ENCODE measurements at places on chromosomes 4 and X.

GRCh38 chr4:49000806-49001205, 14.7 kb downstream of the CWH43 start:
- no peak for DNase-seq

DNA sequence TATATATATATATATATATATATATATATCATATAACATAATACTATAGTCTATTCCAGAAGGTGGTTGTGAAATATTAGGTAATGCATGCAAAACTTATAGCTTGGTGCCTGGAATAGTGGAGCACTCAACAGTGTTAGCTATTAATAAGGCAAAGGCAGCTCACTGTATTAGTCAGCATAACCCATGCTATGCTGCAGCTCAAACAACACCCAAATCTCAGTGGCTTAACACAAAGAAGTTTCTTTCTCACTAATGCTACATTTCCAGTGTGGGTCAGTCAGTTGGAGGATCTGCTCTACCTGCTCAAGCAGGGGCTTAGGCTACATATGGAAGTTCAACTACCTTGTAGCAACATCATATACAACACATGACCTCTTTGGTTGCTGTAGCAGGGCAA, 5.2 kb upstream of the RPGR start:
- DNase-seq, result no peak

- no peak for DNase-seq
Observed at GRCh38 chrX:40094041-40094899, 3.5 kb downstream of the BCOR start.

DNA sequence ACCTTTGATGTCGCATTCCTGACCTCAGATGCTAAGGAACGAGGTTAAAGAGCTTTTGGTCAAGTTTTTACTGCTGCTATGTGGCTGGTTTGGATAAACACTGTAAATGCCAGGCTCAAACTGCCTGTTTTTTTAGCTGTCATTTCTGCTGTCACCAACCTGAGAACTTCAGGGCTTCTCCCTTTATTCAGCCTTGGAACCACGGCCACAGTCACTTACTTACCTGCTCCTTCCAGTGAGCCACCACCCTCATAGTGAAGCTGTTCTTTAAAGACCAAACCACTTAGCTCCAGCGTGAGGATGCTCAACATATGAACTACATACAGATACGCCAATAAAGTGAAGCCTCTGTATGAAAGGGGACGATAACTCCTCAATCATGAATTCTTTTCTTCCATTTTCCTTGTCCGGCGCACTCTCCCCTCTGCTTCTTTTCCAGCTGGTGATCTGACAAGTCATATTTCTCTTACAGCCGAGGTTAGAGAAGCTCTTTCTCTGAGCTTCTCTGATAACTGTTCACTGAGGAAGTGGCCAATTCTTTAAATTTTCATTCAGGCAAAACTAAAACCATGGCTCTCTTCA, 152.8 kb upstream of the ANK2 start:
- no peak for DNase-seq

DNA sequence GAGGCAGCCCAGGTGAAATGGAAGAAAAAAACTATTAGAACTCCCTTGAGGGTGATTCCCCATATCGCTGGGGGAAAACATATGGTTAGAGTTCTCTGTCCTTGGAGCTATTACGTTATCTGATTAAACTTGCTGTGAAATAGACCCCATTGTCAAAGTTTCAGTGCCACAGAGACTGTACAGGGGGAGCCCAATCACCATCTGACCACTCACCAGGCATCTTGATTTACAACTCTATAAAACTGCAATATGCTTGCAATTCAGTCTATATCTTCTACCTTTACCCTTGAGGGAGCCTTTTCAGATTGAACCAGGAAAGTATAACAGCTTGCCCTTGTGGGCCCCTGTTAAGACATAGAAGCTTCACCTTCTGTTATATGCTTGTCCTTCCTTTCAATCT, 18.2 kb downstream of the TMEM255A start:
- no peak for DNase-seq

DNA sequence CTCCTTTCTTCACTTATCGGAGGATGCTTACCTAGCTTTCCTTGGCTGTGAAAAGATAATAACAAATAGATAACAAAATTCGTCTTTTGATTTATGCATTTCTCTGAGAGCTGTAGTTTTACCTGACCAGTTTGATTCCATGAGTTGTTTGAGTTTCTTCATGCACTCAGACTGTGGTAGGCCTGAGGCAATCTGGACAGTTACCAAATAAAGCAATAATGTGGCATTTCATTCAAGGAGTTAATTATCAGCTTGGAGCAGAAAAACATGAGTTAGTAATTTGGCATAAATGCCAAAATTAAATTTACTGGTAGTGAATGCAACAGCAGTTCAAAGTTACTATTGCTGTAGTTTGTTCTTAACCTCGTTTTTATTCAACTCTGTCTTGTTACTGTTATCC, 53.5 kb downstream of the FABP2 start:
- no peak for DNase-seq

GRCh38 chr4:42671431-42672194, 14.7 kb upstream of the ATP8A1 start:
- no peak for DNase-seq

GRCh38 chr4:101256222-101256621, 91.1 kb downstream of the PPP3CA start:
- no peak for DNase-seq

GRCh38 chrX:40471965-40472648, 108.7 kb upstream of the ATP6AP2 start:
- DNase-seq, result no peak

GRCh38 chr4:98939892-98940298, 11.0 kb upstream of the EIF4E start:
- DNase-seq, result no peak

GRCh38 chrX:38839277-38839676, 38.0 kb downstream of the MID1IP1 start:
- no peak for DNase-seq

DNA sequence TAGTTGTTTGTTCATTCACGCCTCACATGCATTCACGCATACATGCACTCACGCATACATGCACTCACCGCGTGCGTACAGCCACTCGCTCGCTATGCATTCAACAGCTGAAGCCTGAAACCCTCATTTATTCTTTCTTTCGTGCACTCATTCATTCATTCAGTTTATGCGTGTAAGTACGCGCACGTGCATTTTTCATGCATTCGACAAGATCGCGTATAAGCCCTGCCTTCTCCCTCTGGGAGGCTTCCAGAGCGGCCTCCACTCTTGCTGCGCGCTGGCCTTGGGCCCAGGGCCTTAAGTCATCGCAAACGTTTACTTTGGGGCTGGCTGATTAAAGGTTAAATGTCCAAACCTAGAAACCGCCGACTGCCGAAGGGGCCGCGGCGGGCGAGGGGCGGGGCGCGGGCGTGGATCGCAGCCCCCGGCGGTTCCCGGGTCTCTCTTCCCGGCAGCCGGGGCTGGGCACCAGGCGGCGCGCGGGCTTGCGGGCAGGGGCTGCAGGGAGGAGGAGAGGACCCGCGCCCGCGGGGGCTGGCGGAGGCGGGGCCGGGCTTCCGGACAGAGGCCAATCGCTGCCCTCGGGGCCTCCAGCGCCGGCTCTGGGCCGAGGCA, at the start of gene GYG2:
Gene GYG2 (plus strand): TSS at position 587 of the 615 bp plus-strand sequence. CDS start 1,259 bp downstream, outside the sequence.
- DNase-seq, result no peak

DNA sequence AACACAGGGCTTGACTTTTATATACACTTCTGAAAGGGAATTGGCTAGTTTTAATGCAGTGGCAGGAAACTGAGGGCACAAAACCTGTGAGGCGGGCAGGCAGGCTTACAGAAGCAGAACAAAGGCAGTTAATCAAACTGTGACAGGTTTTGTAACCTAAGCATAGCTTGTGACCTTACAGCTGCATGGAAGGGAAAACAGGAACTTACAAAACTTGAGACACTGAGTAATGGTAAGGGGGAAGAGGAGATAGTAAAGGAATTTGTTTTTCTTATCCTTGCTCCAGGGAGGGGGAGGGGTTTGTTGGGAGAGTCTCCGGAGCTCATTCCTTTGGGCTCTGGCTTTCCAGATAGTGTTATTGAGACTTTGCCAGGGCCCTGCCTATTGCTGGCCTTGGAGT, 55.6 kb downstream of the SLITRK4 start:
- no peak for DNase-seq

- no peak for DNase-seq
Observed at GRCh38 chr4:94516067-94516466, 64.3 kb downstream of the PDLIM5 start.

DNA sequence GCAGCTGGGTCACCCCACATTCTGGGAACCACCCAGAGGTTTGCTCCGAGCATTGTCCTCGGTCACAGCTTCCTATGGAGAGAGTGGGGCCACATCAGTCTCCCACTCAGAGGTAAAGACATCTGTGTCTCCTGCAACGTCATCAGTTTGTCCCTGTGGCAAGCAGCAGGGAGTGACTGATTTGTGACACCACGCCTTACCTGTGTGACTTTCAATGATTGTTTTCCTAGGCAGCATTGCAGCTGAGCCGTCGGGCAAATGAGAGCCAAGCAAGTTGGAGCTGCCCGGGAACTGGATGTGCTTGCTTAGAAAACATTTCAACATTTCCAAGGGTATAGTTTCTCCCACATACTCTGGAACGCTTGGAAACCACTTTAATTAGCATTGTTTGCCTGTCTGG, 29.7 kb upstream of the HELT start:
- DNase-seq, result no peak

DNA sequence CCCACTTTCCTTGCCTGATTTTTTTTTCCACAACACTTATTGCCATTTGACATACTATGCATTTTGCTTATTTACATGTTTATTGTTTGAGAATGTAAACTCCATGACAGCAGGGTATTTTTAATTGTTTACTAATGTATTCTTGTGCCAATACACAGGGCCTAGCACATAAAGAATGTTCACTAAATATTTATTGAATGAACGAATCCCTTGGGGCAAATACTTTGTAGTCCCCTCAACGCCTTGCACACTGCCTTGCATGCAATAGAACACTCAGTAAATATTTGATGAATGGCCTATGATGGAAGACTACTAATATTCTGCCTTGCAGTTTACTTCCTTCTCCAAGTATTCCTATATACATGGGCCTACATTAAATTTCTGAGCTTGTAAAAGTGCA, 1.4 kb upstream of the PRPS1 start:
- no peak for DNase-seq

- no peak for DNase-seq
Observed at GRCh38 chr4:33013282-33013681, 2293.1 kb downstream of the PCDH7 start.

DNA sequence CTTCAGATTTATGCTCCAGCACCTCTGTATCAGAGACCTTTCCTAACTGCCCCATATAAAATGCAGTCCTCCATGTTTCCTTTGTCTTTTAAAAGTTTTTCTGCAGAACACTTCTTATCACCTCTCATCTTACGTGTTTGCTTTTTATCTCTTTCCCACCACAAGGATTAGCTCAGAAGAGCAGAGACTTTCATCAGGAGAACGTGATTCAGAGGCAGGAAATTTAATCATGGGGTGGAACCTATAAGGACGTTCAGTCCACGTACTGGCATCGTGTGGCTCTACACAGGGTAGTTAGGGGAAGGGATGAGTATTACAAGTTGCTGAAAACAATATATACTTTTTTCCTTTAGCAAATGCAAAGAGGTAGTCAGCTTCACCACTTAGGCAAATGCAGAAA, 98.7 kb downstream of the SORBS2 start:
- DNase-seq, result no peak

DNA sequence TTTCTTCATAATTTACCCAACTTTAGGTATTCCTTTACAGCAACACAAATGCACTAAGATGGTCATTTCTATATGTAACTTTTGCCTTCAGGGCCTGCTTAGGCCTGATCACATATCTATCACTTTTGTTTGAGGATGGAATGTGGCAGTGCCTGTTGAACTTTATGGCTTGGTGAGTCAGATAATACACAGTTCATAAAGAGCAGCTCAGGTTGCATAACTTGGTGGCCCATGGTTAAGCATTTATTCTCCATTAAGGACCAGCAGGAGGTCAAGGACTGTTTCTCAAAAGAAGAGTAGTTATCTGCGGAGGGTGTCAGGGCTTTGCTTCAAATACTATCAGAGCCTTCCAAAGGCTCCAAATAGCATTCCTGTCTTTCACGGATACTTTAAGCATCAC, 124.1 kb upstream of the PDHA2 start:
- no peak for DNase-seq

GRCh38 chr4:25919676-25920075, 5.7 kb downstream of the SMIM20 start:
- DNase-seq, result no peak

DNA sequence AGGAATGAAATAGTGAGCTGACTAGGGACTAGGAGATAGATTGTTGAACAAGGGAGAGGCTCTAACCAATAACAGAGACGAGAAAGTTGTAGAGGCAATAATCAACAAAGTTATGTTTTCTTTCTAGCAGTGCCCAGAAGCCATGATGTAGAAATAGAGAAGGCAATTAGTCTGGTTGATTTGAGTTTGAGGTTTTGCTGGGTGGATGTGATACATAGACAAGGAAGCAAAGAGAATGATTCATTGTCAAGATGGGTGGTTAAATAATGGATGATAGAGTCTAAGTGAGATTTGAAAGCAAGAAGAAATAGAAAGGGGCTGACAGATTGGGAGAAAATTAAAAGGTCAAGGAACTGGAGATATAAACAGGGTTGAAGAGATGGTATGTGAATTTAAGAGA, 11.2 kb downstream of the RBM41 start:
- DNase-seq, result no peak

- no peak for DNase-seq
Observed at GRCh38 chr4:186924723-186925122, 201.1 kb upstream of the FAT1 start.

DNA sequence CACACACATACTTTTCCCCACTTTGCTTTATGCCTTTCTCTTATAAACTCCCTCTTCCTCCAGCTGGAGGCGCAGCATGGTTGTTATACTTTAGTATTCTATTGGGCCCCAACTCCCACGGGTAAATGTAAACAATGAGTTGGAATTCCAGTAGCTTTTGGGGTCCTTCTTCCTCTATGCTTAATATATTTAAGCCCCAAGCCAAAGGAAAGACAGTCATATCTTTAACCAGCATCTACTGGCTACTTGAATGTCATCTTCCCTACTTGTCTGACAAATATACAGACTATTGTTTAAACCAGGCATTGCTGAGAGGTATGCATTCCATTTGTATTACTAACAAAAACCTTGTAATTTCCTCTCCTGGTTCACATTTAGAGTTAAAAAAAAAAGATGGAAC, 72.9 kb downstream of the WDR19 start:
- DNase-seq, result no peak

DNA sequence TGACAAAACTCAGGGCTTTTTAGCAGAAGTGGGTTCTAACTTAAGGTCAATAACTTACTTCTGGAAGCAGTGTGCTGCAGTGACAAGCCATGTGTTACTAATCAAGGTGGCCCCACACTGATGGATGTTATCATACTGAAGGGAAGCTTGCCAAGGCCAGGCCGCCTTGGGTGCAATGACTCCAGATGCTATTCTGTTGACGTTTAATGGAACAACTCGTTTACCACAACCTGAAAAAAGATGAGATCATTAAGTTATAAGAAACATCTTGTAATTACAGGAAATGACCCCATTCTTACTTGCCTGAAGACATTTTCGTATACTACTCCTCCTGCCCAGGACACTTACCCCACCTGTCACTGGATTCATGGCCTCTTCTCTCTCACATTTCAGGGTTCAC, 38.9 kb upstream of the TMPRSS11D start:
- DNase-seq, result no peak
